ENCODE measurements at places on chromosomes 1 and 21.

- DNase-seq, result no peak
- peaks cover 3% of the 10 kb centered on the region for H3K27me3 ChIP-seq
- H3K4me3 ChIP-seq, result no peak overlapping the region
- H3K4me1 ChIP-seq, result no peaks in the 10 kb centered on the region
- H3K27ac ChIP-seq, result no peak overlapping the region
These were observed 67.5 kb downstream of the MIS18A start for GRCh38 chr21:32211306-32211705.

- no peak overlapping the region for H3K4me3 ChIP-seq
- H3K27me3 ChIP-seq, result no peaks in the 10 kb centered on the region
- DNase-seq, result no peak
These were observed 7.5 kb upstream of the CDC14A start for GRCh38 chr1:100344774-100345173.

DNA sequence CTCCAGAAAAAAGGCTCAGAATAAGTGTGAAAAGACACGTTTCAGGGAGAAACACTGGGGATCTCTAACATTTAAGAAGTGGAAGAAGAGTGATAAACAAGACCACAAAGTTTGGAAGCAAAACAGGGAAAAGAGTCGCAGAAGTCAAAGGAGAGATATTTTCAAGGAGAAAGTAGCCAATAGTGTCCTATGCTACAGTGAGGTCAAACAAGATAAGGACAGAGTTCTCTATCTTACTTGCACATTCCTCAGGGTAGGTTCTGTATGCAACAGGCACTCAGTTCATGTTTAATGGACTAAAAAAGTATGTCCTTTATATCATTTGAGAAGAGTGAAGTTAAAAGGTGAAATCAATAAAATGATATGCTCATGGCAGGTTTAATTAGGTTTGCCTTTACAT, 13.8 kb upstream of the EDEM3 start:
- DNase-seq, result no peak
- no peaks in the 10 kb centered on the region for H3K4me1 ChIP-seq
- no peaks in the 10 kb centered on the region for H3K27me3 ChIP-seq
- H3K36me3 ChIP-seq, result no peaks in the 10 kb centered on the region
- H3K4me3 ChIP-seq, result no peak overlapping the region

DNA sequence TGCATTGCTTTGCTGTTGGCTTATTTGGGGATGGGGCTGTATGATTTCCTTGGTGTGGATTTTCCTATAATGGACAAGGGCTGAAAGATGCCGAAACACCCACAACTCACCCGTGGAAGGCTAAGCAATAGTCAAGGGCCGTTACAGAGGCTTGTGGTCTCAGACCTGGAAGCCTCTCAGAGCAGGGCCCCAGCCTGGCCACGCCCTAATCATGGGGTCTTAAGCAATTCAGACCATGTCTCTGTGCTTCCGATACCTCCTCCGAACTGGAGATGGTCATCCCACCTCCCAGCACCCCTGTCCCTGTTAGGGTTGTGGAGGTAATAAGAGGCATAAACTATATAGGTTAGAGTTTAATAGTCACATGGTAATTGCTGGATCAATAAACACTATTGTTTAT, 3.4 kb downstream of the ABCG1 start:
- peaks cover 27% of the 10 kb centered on the region for H3K36me3 ChIP-seq
- H3K27ac ChIP-seq, result no peak overlapping the region
- H3K4me1 ChIP-seq, result peaks cover 44% of the 10 kb centered on the region
- no peaks in the 10 kb centered on the region for H3K27me3 ChIP-seq
- DNase-seq, result no peak

GRCh38 chr1:47875831-47876586, 121.2 kb downstream of the TRABD2B start:
- no peaks in the 10 kb centered on the region for H3K27me3 ChIP-seq
- DNase-seq, result no peak
- H3K4me3 ChIP-seq, result no peak overlapping the region
- H3K36me3 ChIP-seq, result no peaks in the 10 kb centered on the region

DNA sequence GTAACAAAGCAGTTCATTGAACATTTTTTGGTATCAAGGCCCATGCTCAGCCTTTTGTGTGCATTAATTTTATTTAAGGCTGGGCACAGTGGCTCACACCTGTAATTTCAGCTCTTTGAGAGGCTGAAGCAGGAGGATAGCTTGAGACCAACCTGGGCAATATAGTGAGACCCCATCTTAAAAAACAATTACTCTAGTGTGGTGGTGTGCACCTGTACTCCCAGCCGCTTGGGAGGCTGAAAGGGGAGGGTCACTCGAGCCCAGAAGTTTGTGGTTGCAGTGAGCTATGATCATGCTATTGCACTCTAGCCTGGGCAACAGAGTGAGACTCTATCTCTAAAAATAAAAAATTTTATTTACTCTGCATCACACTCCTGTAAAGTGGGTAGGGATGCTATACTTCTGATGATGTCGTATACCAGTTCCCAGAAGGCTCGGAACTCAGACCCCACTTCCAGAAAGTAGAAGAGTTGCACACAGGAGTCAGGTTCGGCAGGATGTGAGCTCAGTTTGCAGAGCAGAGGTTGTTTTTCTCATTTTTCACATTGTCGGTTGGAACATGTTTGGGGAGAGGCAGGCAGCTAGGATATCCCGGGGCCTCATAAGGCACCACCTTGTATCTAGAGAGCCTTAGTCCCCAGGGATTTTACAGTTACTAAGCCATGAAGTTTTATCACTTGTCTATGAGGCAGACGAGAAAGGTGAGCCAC, 144.6 kb downstream of the GALNT2 start:
- H3K36me3 ChIP-seq, result no peaks in the 10 kb centered on the region
- H3K27ac ChIP-seq, result no peak overlapping the region
- no peak overlapping the region for H3K4me3 ChIP-seq

- H3K4me3 ChIP-seq, result no peak overlapping the region
- no peak overlapping the region for H3K27ac ChIP-seq
- peaks cover 27% of the 10 kb centered on the region for H3K36me3 ChIP-seq
- no peaks in the 10 kb centered on the region for H3K27me3 ChIP-seq
- DNase-seq, result no peak
- H3K4me1 ChIP-seq, result peaks cover 22% of the 10 kb centered on the region
These were observed 18.3 kb upstream of the PHTF1 start for GRCh38 chr1:113777561-113777960.

DNA sequence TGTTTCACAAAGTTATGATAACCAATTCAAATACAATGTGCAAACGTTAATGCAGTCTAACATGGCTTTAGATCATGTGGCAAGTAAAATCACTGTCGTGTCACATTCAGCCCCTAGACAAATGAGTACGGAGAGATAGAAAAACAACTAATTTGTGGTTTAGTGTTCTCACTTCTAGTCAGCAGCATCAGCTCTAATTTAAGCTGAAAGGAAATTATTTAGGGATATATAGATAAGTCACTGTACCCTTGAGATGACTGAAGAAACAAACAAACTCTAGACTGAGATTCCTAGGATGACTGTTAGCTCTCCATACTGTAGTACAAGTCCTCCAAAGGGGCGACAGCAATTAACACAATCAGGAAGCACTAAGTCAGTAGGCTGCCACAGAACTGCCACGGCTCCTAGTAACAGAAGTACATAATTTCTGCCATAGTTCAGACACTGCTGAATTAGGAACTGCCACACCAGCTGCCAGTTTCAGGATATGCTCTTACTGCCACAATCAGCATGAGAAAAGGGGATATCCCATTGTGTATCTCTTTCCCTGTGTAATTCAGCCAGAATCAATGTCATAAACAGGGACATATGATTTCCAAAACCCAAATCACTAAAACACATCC, 150.4 kb upstream of the NEGR1 start:
- DNase-seq, result no peak
- H3K4me3 ChIP-seq, result no peak overlapping the region
- no peaks in the 10 kb centered on the region for H3K27me3 ChIP-seq
- H3K4me1 ChIP-seq, result no peaks in the 10 kb centered on the region
- H3K27ac ChIP-seq, result no peak overlapping the region

- H3K27ac ChIP-seq, result no peak overlapping the region
- H3K27me3 ChIP-seq, result no peaks in the 10 kb centered on the region
- DNase-seq, result no peak
These were observed 99.0 kb downstream of the KCNK2 start for GRCh38 chr1:215181518-215181917.

GRCh38 chr1:178126741-178127185, 32.9 kb downstream of the RASAL2 start:
- no peaks in the 10 kb centered on the region for H3K36me3 ChIP-seq
- no peak overlapping the region for H3K27ac ChIP-seq
- DNase-seq, result no peak

GRCh38 chr1:76868154-76868882, 1.0 kb downstream of the ST6GALNAC5 start:
- H3K27me3 ChIP-seq, result peaks cover 59% of the 10 kb centered on the region
- H3K4me1 ChIP-seq, result peaks cover 20% of the 10 kb centered on the region
- peak overlapping the region; percentile 46 for H3K4me3 ChIP-seq
- H3K27ac ChIP-seq, result no peak overlapping the region
- DNase-seq, result no peak
- no peaks in the 10 kb centered on the region for H3K36me3 ChIP-seq

GRCh38 chr1:154773551-154773950, 96.5 kb downstream of the KCNN3 start:
- H3K27ac ChIP-seq, result no peak overlapping the region
- no peak overlapping the region for H3K4me3 ChIP-seq
- no peak for DNase-seq
- H3K27me3 ChIP-seq, result no peaks in the 10 kb centered on the region
- no peaks in the 10 kb centered on the region for H3K36me3 ChIP-seq

DNA sequence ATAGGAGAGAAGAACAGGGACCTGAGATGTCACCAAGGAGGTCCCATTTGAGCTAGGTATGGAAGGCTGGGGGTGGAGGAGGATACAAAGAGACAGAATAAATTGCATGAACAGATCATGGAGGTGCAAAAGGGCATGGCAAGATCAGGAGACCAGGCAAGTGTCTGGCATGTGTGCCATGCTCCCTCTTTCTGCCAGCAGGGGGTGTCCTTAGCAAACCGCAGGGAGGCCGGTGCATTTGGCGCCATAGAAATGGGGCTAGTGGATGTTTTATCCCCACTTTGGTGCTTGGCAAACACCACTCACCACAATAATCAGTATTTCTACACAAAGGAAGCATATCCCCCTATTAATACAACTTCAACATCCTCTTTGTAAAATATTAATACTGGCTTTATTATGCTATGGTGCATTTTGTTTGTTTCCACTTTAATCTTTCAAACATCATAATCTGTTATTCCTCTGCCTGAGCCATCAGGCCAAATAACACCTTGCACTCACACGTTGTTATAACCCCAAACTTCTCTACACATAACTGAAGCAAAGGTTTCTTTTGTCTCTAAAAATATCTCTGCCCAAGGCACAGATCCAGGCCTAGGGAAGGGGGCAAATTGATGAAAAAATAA, 25.9 kb downstream of the S100A6 start:
- H3K4me3 ChIP-seq, result no peak overlapping the region
- H3K27me3 ChIP-seq, result no peaks in the 10 kb centered on the region
- no peaks in the 10 kb centered on the region for H3K36me3 ChIP-seq
- H3K27ac ChIP-seq, result no peak overlapping the region
- H3K4me1 ChIP-seq, result peaks cover 7% of the 10 kb centered on the region

- no peaks in the 10 kb centered on the region for H3K4me1 ChIP-seq
- no peaks in the 10 kb centered on the region for H3K36me3 ChIP-seq
- peaks cover 3% of the 10 kb centered on the region for H3K27me3 ChIP-seq
- DNase-seq, result no peak
These were observed 117.4 kb upstream of the RAB3GAP2 start for GRCh38 chr1:220389634-220390033.

DNA sequence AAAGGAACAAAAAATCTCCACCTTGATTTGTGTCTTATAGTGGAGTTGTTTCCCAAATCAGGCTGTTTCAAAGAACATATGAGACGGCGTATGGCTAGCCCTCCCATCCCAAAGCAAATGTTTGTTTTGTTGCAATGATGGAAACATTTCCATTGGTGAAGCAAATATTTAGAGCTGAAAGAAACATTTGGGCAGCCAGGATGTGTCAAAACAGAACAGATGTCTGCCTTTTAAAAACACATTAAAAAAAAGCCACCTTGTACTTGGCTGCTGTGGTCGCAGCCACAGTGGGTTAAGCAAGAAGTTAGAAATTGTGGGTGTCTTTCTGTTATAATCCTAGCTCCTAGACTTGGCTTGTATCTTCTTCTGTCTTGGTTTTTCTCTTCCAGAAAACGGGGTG, 116.3 kb downstream of the PEX14 start:
- H3K36me3 ChIP-seq, result no peaks in the 10 kb centered on the region
- no peaks in the 10 kb centered on the region for H3K27me3 ChIP-seq
- H3K4me3 ChIP-seq, result no peak overlapping the region
- no peaks in the 10 kb centered on the region for H3K4me1 ChIP-seq
- no peak for DNase-seq

DNA sequence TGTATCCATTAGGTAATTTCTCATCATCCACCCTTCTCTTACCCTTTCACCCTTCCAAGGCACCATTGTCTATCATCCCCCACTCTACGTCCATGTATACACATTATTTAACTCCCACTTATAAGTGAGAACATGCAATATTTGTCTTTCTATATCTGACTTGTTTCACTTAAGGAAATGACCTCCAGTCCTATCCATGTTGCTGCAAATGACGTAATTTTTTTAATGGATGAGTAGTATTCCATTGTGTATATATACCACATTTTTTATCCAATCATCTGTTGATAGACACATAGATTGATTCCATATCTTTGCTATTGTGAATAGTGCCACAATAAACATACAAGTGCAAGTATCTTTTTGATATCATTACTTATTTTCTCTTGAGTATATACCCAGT, 322.9 kb upstream of the CXADR start:
- DNase-seq, result no peak
- H3K27ac ChIP-seq, result no peak overlapping the region
- H3K36me3 ChIP-seq, result no peaks in the 10 kb centered on the region
- H3K4me1 ChIP-seq, result no peaks in the 10 kb centered on the region

DNA sequence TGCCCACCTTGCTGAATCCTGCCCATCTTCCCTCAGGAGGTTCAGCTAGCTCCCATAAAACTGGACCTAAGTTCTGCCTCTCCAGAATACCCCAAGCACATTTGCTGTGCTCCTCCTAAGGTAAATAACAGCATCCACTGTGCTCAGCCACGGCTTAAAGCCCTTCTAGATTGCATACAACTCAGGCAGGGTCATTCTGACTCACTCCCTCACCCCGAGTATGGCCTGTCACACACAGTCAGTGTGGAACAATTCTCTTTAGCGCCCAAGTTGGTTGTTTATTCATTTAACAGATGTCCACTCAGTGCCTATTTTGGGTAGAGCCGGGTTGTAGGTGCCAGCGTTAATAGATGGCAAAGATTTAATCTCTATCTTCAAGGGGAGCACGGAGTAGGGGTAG, 147.5 kb upstream of the EDN2 start:
- no peaks in the 10 kb centered on the region for H3K4me1 ChIP-seq
- H3K4me3 ChIP-seq, result no peak overlapping the region
- H3K27me3 ChIP-seq, result no peaks in the 10 kb centered on the region
- DNase-seq, result no peak

Data from CD4-positive, alpha-beta T cell (primary cell).